ENCODE measurements at places on chromosomes 11 and 22.

DNA sequence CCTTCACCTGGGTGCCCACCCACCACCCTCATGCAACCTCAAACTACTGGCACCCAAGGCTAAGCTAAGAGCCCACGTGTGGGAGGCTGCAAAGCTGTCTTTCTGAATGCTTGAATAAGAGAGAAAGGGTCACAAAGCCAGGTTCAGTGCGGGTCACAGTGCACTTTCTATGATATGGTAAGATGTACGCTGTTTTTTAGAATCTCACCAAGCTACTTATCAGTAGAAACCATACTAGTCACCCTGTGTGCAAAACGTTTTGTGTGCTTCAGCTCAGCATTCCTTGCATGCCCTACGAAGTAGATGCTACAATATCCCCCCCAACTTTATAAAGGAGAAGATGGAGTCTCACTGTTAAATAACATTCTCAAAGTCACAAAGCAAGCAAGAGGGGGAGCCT lies 14.9 kb downstream of the P2RX3 start:
- no peak for DNase-seq

GRCh38 chr11:33646168-33646567 lies 54.5 kb downstream of the C11orf91 start:
- DNase-seq, result no peak

DNA sequence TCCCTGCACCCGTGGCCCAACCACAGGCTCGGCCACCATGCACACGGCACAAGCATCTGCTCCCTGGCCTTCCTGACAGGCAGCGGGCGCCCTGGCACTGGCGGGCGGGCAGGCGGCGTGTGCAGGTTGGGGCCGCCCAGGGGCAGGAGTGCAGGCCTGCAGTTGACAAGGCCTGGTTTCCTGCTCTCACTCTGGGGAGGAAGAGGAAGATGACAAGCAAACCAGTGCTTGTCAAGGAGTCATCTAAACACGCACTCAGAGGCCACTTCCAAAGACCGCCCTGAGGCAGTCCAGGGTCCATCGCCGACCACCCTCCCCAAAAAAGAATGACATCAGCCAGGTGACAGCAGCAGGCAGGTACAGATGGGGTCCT lies 65.3 kb upstream of the LINC01488 start:
- no peak for DNase-seq

- DNase-seq, result no peak
These were observed 315.8 kb downstream of the CTTN start for GRCh38 chr11:70713988-70714665.

DNA sequence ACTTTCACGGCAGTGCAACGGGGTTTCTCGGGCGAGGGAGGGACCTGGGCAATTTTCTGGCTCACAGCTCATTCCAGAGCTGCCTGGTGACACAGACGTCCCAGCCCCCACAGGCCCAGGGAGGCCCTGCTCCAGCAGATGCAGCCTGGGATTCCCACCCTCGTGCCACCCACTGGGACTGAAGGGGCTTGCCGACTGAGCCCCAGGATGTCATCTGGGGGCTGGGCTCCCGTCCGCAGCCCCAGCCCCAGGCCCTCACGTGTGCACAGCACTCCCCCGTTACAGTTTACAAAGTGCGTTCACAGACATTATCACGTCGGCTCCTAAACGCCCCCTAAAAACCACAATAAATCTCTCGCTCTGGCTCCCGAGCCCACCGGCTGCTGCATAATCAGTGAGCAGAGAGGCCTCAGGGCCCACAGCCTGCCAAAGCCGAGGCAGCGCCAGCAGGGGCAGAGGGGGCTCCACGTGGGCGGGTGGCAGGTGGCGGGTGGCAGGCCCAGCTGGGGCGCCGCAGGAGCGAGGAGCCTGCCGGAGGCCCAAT lies 76.9 kb upstream of the TCF20 start:
- no peak for DNase-seq

DNA sequence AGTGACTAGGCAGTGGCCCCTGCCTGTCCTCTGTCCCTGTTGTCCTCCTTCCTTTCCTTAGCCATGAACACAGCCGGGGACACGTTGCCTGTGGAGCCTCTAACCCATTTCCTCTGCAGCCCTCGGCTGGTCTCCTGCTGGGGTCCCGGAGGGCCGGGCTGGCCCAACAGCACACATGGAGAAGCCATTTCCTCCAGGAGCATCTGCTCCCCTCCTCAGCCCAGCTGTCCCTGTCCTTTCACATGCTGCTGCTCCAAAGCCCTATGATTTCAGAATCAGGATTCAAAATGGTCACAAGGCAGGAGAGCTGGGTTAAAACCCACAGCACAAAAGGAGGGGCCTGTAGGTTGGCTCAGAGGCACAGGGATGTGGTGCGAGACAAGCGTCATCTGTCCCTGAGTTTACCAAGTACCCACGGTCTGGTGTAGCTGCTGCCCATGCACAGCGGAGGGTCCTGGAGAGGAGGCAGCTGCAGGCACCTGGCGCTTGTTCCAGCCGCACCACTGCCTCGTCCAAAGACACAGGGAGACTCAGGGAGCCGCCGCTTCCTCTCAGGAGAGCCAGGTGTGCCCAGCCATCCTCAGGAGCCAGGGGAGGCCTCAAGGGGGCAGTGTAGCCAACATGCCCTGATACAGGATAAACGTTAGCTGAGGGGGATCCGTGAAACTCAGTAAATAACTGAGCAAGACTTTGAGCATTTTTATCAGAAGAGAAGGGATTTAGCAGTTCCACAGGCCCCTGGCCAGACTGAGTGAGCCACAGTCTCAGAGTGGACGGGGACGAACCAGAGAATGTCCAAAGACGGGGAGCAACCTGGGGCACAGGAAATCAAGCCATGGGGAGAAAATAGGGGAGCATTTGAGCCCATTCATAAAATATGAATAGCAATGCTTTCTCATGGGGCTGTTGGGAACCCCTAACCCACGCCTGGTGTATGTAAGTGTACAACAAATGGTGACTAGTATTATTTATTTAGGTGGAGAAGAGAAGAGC lies 3.9 kb upstream of the VSIG10L2 start:
- DNase-seq, result no peak

- DNase-seq, result no peak
These were observed 52.9 kb downstream of the TIMP3 start for GRCh38 chr22:32854351-32854804.

DNA sequence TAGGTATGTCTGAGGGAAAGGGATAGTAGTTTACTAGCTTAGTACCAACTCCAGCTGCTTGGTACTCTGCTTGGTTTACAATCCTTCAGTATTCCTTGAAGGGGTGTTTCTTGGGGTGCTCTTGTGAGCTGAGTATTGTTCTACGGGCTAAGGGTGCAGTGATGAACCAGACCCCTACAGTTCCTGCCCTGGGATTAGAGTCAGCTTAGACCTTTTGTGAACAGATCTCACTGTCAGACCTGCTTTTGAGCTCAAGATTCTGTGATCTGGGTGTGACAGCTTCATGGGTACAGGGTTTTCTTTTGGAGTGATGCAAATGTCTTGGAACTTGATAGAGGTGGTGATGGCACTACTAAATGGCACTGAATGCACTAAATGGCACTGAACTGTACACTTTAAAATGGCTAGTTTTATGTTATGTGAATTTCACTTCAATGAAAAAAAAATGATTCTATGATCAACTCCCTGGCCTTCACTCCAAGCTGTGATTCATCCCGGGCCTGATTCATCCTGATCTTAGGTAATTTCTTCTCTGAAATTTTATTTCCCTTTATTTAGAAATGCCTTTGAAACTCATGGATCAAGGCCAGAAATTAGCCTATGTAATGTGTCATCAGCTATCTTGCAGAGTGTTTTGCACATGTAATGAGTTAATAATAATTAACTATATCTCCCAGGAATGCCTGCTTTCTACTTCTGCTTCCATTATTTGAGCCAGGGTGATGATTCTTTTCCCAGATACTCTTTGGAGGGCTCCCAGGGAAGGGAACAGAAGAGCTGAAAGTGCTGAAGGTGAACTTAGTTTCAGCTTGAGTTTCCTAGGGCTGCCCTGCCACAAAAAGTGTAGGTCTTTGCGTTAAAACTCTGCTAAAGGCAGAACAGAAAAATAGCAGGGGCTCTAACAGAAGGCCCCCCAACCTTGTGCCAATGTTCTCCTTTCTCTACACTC lies 87.9 kb downstream of the NCAM1 start:
- DNase-seq, result no peak

DNA sequence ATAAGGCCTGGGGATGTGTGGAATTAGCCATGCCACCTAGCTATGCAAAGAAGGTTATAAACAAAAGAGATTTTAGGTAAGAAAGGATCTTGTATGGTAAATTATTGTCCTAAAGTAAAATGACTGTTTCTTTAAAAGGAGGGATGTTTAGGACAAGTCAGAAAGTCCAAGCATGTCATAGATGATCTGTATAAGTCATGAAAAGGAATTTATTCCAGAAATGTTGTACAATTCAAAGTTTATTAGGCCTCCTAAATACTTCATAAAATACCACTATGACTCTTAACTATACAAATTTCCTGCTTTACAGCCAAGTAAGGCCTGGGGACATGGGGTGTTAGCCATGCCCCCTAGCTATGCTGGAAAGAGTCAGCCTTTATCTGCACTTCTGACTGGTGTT lies 22.7 kb downstream of the OR5A2 start:
- no peak for DNase-seq

DNA sequence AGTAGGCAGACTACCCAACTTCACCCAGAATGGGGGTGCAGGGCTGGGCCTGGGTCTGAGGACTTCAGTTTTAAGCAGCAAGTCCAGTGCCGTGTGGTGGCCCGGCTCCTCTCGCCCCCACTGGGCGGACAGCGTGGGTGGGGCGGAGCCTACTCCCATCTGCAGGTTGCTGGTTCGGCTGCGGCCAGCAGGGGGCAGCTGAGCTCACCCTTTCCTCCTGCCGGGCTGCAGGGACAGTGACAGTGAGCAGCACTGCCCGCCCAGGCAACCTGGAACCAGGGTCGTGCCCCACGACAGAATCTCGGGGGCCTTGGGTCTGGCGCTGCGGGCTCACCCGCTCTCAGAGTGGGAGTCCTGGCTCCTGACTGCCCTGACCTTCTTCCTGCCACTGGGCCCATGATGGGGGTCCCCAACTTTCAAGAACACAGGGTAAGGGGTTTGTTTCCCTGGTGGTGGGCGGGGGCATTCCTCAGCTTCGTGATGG lies 6.2 kb upstream of the NEAT1 start:
- peak; percentile 87 for DNase-seq

DNA sequence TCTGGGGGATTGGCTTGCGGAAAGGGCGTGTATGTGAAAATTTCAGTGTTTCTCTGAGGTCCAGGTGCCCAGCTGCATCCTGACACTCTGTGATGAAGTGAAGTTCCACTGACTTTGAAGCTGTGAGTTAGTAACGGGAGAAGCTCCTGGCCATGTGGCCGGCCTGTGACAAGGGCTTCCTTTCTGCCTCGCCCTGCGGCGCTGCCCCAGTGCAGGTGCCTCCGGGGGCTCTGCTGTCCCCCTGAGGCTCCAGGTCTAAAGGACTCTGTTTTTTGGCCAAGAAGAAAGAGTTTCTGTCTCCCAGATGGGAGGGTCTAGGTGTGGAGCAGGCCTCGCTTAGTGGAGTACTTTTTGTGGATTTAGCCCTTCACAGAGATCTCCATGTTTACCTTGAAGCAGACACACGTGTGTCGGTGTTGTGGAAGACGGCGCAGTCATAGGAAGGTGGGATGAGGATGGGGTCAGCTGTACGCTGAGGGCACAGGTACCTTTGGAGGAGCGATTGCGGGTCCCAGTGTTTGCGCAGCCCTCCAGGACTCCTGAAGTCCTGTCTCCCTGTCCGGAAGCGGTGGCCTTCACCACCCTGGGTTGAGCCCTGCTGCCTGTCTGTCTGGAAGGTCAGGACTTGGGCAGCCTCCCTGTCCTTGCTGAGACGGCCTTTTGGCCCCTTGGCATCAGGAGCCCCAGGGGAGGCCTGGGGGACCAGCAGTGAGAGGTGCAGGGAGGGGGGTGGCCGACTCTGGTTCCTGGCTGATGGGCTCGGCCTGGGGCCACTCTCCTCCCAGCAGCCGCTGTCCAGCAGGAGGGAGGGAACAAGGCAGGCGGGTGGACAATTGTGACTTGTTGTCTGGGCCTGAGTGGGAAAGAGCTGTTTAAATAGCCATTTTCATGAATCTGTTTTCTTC lies 1249.3 kb downstream of the BRD1 start:
- DNase-seq, result no peak

DNA sequence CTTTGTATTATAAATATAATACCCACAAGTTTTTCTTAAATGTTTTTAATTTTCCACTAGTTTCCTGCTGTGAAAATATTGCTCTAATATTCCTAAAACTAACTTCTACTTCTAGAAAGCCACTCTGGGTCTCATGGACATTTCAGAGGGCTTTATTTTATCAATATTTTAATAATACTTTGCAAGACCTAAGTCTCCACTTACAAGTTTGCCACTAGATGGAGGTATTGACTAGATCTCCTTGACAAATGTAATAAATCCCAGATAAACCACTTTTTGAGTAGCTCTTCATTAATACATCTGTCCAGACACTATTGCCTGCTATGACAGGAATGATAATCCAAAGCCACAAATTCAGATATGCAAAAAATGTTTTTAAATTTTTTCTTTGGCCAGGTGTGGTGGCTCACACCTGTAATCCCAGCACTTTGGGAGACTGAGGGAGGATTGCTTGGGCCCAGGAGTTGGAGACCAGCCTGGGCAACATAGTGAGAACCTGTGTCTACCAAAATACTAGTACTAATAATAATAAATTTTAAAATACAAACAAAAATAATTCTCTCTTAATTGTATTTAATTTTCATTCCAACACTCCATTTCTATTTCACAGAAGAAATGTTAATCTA lies 3.5 kb upstream of the ACAT1 start:
- no peak for DNase-seq

DNA sequence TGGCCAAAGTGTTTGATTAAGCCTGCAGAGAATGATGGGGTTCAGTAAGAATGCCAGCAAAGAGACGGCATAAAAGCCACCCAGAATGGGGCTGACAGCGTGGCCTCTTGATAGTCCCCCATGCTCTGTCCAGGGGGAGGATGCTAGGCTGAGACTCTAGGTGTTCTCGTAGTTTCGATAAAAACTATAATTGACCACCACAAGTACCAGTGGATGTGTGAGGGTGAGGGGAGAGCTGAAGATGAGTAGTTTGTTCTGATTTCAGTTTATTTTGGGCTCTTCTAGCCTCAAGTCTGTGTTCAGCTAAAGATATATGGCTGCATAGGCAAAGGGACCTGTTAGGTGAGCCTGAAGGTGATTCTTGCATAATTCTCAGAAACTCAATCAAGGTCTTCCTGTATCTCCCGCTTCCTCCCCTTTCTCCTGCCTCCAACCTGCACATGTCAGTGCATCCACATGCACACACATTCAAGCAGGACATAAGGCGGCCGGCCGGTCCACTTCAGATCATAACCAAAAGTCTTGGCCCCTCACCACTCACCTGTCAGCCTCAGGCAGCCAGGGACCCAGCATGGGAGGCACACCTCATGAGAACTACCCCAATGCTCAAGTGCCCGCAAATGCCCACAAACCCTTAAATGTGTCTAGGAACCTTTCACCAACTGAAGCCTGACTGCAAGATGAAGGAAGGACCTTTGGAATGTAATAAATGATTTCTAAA lies 31.2 kb downstream of the FLI1 start:
- no peak for DNase-seq

- no peak for DNase-seq
These were observed 10.7 kb downstream of the DGCR8 start for GRCh38 chr22:20090730-20091240.
